ENCODE measurements at places on chromosomes 6 and 20. TPM values are rescaled to one million over a fixed set of nuclear protein-coding genes. Genes with fewer than 3 reads are reported as not detected.

DNA sequence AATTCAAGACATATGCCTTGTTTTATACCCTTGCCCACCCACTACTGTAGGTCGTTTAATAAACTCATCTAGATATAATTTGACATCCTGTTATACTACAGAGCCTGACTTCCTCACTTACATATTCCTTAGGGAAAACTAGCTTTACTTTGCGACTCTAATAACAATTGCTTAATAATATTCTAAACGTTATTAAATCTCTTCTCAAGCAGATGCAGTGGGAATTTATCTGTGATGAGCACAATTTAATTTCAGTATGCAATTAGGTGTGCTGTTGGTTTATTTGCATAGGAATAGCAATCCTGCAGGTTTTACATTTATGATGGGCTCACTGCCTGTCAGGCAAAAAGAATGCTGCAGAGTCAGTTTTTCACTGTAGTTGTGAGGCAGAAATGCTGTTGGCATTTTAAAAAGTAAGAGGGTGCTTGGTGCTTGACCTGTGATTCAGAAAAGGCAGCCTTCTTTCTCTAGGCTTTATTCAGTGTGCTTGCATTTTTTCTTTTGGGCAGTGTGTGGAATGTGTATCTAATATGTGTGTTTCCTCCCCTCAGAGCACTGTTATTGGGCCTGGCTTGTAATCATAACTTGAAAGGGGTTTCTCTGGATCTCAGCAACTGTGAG, 152.3 kb upstream of the SCGN start:
- H3K4me3 ChIP-seq, result no peak overlapping the region
- no peak for DNase-seq
- no peak overlapping the region for H3K27ac ChIP-seq
- H3K27me3 ChIP-seq, result no peaks in the 10 kb centered on the region
- no peaks in the 10 kb centered on the region for H3K4me1 ChIP-seq
- no peaks in the 10 kb centered on the region for H3K36me3 ChIP-seq

DNA sequence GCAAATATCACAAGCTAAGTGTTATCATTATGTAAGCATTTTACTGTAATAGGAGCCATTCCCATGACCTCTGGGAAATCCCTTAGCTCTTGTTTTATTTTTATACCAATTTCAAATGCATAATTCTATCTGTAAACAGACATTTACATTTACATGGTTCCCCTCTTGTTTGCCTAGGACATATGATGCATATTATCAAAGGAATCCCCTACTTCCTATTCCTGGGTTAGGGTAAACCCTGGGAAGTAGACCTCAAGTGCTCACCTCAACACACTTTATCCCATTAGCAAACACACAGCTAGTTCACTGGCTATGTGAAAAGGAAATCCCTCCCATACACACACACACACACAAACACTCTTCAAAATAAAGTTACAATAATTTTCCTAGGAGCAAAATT, 27.1 kb downstream of the PDE10A start:
- H3K36me3 ChIP-seq, result no peaks in the 10 kb centered on the region
- DNase-seq, result no peak
- H3K27ac ChIP-seq, result no peak overlapping the region
- H3K27me3 ChIP-seq, result no peaks in the 10 kb centered on the region
- no peaks in the 10 kb centered on the region for H3K4me1 ChIP-seq

DNA sequence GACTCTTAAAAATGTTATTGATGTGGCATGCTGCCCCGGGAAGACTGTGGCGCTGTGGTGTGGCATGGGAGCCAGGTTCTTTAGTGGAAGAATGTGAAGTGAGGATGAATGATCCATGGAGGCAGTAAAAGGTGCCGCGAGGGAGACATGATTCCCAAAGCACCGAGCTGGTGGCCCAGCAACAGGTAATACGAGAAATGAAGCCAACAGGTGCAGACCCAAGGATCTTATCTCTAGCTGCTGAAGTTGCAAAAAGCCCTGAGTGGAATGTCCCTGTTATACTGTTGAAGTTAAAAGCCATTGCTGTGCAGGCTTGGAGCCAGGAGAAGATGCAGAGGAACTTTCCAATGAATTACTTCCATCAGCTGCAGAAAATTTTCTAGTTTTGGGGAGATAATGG, 53.5 kb downstream of the OR2B6 start:
- H3K4me3 ChIP-seq, result no peak overlapping the region
- no peaks in the 10 kb centered on the region for H3K36me3 ChIP-seq
- no peaks in the 10 kb centered on the region for H3K4me1 ChIP-seq
- no peaks in the 10 kb centered on the region for H3K27me3 ChIP-seq
- H3K27ac ChIP-seq, result no peak overlapping the region

Gene GABRR1
- not detected for total RNA-seq

Gene IRF4
- total RNA-seq, result not detected

Data from uterus (tissue), 4 donors.